Endothelial cell of coronary artery (primary cell): ENCODE measurements at places on chromosomes 3 and 15. TPM values are rescaled to one million over a fixed set of nuclear protein-coding genes. Genes with fewer than 3 reads are reported as not detected.

Gene ATP13A5
- total RNA-seq: not detected in 2 replicates

Gene LRRIQ4
- total RNA-seq: not detected in 2 replicates

Gene PIGB
- 7.4 and 7.8 TPM in 2 replicates for total RNA-seq

Gene RETNLB
- not detected in 2 replicates for total RNA-seq

Gene ARL14
- not detected in 2 replicates for total RNA-seq

Gene POLQ
- total RNA-seq: 4.0 and 6.8 TPM in 2 replicates

Gene GOLGA8M
- 0.09 and 0.94 TPM in 2 replicates for total RNA-seq

Gene TM4SF4
- total RNA-seq: not detected in 2 replicates

Gene BHLHE40
- total RNA-seq: 9.0 and 30.6 TPM in 2 replicates

Gene H1-8
- not detected in 2 replicates for total RNA-seq

Gene STX19
- 0.09 TPM in 1 of 2 replicates, not detected in the other for total RNA-seq

Gene SLC15A2
- total RNA-seq: 0.09 and 0.75 TPM in 2 replicates

Gene WNT5A
- total RNA-seq: 0.09 and 0.75 TPM in 2 replicates

Gene FOXB1
- total RNA-seq: not detected in 2 replicates

Gene TNFAIP8L3
- total RNA-seq: 15.8 and 29.9 TPM in 2 replicates

Gene TUSC7
- total RNA-seq: not detected in 2 replicates

Gene LTF
- 0.09 TPM in 1 of 2 replicates, not detected in the other for total RNA-seq

Gene XYLB
- total RNA-seq: 3.2 and 3.5 TPM in 2 replicates

Gene SMAD3
- 27.3 and 45.7 TPM in 2 replicates for total RNA-seq

Gene SERINC4
- total RNA-seq: not detected in 2 replicates

Gene CP
- total RNA-seq: 0.28 TPM in 1 of 2 replicates, not detected in the other

Gene EPHB1
- total RNA-seq: 0.56 and 0.81 TPM in 2 replicates

Gene LACTB
- 21.0 and 36.6 TPM in 2 replicates for total RNA-seq

Gene IL17RD
- 0.90 and 1.2 TPM in 2 replicates for total RNA-seq

Gene IQCF5
- not detected in 2 replicates for total RNA-seq

Gene ADCY5
- total RNA-seq: 0.38 TPM in 1 of 2 replicates, not detected in the other

Gene FETUB
- total RNA-seq: not detected in 2 replicates

Gene CTXN2
- total RNA-seq: under 0.01 TPM in 1 of 2 replicates, not detected in the other

Gene TP63
- total RNA-seq: not detected in 2 replicates

Gene DLEC1
- total RNA-seq: under 0.01 TPM in 1 of 2 replicates, not detected in the other

Gene IL16
- 0.19 and 0.27 TPM in 2 replicates for total RNA-seq

Gene CACNA1D
- 0.09 TPM in 1 of 2 replicates, not detected in the other for total RNA-seq

Gene SCAANT1
- total RNA-seq: 1.2 TPM in 1 of 2 replicates, not detected in the other

Gene ZNF620
- total RNA-seq: 3.0 and 5.4 TPM in 2 replicates

Gene CAMK2N2
- 0.19 TPM in 1 of 2 replicates, not detected in the other for total RNA-seq

Gene SLC22A13
- 0.09 and 0.38 TPM in 2 replicates for total RNA-seq

Gene ITGA11
- 0.54 and 25.9 TPM in 2 replicates for total RNA-seq

Gene C3orf33
- total RNA-seq: 1.2 and 1.3 TPM in 2 replicates
